ENCODE measurements at places on chromosomes 6 and 20.

- no peak for DNase-seq
Observed at GRCh38 chr20:46935394-46936017, 40.9 kb downstream of the EYA2 start.

DNA sequence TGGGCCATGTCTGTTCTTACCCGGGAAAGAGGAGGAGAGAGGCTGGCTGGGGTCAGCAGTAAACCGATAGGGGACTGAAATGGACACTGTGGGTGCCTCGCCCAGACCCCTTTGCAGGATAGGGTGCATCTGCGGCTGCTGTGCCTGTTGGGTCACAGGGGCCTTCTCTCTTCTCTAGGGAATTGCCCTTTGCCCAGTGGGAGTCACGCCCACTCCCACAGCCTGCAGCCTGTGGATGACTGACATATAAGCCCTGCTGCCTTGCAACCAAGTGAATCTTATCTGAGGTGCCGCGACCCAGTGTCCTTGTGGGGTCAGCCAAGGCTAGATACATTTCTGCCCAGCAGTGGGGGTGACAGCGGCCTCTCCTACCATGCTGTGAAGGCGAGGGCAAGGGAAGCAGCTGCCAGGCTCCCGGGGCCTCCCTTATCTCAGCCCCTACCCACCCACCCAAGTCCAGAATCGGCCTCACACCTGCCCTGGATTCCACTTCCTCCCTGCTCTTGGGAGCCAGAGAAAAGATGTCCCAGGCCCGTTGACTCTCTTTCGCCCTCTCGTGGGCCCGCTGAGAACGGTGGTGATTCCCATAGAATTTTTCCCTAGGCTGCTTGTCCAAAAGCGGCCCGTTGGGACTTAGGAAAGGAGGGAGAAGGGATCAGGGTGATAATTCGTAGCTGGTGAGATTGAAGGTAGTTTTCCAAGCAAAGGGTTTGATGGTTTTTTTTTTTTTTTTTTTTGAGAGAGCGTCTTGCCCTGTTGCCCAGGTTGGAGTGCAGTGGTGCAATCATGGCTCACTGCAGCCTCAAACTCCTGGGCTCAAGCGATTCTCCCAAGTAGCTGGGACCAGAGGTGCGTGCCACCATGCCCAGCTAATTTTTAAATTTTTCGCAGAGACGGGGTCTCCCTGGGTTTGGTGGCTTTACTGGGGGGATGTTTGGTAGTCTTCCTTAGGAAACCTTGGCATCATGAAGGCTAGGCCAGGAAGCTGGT is 76.4 kb upstream of the RNF24 start:
- DNase-seq, result peak; percentile 17

GRCh38 chr6:1463275-1463674 is 73.9 kb downstream of the FOXF2 start:
- no peak for DNase-seq

GRCh38 chr20:4853757-4854560 is 132.2 kb downstream of the PRND start:
- DNase-seq, result no peak

DNA sequence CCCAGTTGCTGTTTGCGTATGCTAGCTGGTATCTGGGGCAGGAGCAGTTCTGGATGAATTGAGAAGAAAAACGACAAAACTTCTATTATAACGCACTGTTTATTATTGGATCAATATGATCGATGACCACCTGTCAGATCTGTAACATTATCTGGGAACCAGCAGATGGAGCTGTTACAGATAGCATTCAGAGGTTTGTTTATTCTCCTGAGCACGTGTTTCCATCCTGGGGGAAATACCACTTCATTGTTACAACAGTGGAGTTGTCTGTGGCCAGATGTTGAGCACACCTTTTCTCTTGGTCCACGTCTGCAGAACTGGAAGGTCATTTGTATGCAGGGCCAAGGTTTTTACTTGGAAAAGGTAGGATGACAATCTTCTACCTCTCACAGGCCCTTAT is 16.0 kb upstream of the NKX2-2 start:
- DNase-seq, result no peak

- no peak for DNase-seq
Observed at GRCh38 chr20:35101620-35102019, 9.0 kb upstream of the TRPC4AP start.

DNA sequence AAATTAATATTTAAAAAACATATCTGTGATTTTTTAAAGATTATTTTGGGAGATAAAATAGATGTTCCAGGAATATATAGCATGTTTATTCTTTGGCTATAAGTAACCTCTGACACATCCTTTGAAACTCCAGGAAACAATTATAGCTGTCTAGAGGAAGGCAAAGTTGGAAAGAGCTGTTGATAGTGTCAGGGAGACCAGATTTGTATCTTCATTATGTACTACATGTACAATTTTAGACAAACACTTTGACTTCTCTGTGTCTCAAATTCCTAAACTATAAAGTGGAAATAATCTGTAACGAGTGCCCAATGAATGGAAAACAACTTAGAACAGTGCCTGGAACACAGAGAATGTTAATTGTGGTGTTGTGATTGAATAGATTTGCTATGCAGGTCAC is 25.6 kb upstream of the ADGRG6 start:
- DNase-seq, result no peak

- no peak for DNase-seq
Observed at GRCh38 chr20:44176833-44177534, 10.0 kb downstream of the JPH2 start.

- DNase-seq, result no peak
Observed at GRCh38 chr20:4451487-4452081, 270.1 kb upstream of the PRND start.

DNA sequence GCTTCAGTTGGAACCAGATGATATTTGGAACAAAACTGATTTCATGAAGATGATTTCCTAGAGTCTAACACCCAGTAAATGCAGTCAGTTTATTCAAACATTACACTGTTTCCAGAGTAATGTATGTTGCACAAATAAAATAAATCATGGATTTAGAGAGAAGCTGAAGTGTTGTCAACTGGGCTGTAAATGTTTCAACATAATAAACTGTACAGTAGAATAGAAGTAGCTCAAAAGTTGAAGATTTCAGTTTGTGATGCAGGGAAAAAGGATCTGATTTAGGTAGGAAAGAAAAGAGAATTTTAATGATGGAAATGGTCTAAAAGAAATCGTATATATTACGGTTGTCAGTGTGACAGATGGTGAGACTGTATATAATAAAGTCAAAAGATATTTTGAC is 985.2 kb downstream of the EYS start:
- no peak for DNase-seq

DNA sequence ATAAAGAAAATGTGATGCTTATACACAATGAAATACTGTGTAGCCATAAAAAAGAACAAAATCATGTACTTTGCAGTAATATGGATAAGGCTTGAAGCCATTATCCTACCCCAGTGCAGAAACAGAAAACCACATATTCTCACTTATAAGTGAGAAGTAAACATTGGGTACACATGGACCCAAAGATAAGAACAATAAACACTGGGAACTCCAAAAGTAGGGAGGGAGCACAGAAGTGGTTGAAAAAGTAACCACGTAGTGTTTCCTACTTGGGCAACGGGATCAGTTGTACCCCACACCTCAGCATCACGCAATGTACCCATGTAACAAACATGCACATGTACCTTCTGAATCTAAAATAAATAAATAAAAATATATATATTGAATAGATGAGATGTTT is 8.2 kb downstream of the IRAK1BP1 start:
- no peak for DNase-seq

GRCh38 chr6:17416806-17417205 is 23.4 kb downstream of the CAP2 start:
- DNase-seq, result no peak

DNA sequence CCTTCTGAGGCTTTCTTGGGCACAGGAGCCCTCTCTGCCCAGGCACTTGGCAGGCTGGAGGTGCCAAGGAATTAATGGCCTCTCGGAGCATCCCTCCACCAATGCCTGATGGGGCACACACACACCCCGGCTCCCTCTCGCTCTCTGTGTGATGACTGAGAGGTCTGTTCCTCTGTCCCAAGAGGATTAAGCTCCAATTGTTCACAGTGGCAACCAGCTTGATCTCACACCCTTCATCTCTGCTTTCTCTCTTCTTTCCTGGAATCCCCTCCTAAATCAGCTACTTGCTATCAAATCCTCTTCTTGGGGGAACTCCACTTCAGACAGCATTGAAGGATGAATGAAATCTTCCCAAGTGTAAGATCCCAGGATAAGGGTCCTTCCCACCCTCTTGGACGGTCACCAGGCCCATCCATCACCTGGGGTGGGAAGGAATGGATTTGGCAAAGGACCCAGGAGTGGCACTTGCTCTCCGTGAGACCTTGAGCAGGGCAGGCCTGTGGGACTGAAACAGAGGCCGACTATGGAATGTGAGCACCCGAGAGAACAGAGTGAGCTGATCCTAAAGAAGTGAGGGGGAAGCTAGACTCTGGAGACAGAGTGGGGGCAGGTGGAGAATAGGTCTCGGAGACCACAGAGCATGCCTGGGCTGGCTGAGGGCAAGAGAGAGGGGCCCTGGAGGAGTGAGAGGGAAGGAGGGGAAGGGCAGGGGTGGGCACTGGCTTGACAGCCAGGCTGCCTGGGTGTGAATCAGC is 93.6 kb downstream of the GRM4 start:
- no peak for DNase-seq

DNA sequence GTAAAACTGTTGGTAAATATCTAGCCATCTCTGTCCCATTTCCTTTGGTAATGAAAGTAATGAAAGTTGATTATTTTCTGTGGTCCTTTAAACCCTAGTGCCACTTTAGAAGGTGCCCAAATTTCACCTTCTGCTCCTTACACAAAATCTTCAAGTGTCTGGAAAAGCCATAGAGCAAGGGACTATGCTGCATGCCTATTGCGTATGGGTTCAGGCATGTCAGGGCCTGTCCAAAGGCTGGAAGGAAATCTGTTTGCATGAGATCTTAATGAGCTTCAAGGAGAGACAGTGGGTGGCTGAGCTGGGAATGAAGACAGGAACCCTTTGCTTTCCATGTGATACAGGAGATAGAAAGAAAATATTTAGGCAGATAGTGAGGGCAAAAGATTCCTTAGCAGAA is 66.6 kb upstream of the CCN6 start:
- no peak for DNase-seq

DNA sequence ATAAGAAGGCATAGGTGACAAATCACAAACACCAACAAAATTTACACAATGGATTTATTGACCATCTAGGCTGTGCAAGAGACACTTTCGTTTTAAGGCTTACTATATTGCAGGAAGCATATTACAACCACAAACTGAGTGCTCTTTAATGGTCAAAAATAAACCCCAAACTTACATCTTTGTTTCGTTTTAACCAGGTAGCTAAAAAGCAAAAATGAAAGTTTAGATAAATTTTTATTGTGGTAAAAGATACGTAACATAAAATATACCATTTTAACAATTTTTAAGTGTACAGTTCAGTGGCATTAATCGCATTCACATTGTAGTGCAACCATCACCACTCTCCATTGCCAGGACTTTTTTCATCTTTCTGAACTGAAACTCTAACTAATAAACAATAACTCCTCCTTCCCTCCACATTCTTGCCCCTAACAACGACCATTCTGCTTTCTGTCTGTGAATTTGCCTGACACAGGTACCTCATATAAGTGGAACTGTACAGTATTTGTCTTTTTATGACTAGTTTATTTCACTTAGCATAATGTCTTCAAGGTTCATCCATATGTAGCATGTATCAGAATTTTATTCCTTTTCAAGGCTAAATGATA is 32.3 kb upstream of the DUSP22 start:
- DNase-seq, result no peak

DNA sequence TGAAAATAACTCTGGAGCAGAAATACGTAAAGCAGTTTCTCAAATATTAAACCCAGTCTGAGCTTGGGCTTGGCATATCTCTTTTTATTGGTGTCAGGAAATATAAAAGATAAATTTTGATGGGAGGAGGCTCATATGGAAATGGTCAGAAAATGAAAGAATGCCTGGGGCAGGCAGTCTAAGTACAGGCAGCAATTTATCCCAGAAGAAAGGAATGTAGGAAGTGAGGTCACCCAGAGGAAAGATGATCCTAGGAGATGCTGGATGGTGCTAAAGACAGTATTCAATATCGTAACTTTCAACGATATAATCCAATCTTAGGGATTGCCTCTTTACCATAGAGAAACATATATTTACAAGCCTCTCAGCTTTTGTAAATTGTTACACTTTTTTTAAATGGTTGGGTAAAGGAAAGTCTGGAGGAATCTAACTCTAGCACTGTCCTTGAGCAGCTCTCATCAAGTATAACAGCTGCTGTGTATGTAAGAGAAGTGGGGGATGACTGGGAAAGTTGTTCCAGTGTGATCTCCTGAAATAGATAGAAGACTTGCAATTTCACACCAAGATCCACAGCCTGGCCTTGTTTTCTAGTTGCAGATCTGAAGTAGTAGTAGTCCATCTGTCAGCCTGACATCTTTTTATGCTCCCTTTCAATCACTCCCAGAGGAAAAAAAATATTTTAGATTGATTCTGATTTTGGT is 256.9 kb upstream of the SASH1 start:
- DNase-seq, result no peak

DNA sequence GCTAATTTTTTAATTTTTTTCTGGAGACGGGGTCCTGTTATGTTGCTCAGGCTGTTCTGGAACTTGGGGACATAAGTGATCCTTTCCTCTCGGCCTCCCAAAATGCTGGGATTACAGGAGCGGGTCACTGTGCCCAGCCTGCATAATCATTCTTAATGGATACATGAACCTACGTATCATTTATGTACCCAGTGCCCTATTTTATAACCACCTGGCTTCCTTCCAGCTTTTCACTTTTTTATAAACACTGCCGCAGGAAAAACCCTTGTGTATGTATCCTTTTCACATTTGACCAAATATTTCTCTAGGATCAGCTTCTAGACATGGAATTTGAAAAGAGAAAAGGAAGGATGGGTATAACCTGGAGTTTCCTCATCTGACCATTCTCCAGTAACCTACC is 85.6 kb upstream of the RIN2 start:
- no peak for DNase-seq

- no peak for DNase-seq
Observed at GRCh38 chr20:49915118-49915379, 280 bp downstream of the SPATA2 start.

All from stimulated activated CD4-positive, alpha-beta T cell treated with anti-CD3 and anti-CD28 coated beads, Interleukin-1b, Interleukin-23, amount 100 ng/mL, for 24 hours (primary cell).